NCI-H1694 (cell line): ENCODE measurements at places on chromosomes 1 and 21.

GRCh38 chr1:178486100-178487069, 10.4 kb downstream of the CLEC20A start:
- DNase-seq: no peak

DNA sequence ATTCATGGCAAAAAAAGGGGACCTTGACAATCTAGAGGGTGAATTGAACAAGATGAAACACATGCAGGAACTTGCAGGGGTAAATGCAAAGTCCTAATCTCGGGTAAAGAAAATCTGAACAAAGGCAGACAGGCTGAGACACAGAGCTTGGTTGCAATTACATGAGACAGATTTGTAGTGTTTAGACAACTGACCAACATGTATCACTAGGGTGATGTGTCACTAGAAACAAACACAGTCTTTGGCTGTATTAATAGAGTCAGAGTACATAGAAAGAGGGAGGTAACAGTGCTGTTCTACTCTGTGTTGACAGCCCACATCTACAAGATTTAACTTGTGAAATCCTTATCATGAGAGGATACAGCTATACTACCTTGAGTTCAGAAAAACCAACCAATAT, 78.1 kb upstream of the GRIK3 start:
- DNase-seq: no peak

DNA sequence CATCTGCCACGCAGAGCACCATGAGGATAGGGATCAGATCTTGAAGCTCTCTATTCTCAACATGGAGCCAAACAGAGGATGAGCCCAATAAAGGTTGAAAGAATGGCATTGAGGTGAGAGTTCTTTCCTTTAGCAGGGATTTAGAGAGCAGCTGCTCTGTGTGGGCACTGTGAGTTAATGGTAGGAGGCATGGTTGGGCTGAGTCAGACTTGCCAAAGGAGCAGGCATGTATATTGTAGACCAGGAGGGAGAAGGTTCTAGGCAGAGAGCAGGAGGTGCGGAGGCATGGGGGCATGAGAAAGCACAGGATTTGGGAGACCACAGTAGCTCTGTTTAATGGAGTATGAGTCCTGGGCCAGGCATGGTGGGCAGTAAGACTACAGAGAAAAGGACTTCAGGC, 32.0 kb downstream of the TMEM53 start:
- DNase-seq: no peak

DNA sequence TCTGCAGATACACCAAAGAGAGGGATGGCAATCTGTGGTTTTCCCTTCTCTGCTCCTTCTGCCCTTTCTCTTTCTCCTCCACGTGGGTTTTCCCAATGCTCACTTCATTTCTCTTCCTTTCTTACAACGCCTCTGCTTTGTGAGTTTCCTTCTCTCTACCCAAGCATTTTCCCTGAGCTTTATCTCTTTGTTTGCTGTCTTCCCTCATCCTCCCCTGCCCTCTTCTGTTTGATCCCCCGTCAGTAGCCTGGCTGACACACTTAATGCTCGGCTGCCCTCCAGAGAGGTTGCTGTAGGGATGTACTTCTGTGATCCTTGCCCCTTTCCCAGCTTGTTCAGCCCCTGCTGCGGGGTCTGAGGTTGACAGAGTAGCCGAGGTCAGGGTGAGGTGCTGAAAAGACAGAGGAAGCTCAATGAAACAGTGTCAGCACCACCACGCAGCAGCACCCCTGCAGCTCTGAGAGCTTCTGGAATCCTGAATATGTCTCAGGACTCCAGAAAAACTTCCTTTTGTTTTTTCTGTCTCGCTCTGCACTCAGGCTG, 6.0 kb downstream of the EDARADD start:
- DNase-seq: no peak

GRCh38 chr1:151147665-151148064, 1.2 kb upstream of the SEMA6C start:
- DNase-seq: no peak

DNA sequence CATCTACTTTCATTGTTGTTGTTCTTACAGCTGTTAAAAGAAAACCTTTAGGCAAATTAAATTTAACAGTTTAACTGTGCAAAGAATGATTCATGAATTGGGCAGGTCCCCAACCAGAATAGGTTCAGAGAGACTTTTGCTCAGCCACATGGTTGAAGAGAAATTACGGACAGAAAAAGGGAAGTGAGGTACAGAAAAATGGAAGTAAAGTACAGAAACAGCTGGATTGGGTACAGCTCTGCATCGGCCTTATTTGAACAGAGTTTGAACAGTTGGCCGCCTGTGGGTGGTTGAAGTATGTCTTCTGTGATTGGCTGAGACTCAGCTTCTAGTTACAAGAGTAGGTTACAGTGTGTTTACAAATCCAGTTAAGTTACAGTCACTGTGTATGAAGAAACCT, 210.1 kb downstream of the FGGY start:
- no peak for DNase-seq

GRCh38 chr21:38982096-38982495, 176.4 kb downstream of the ETS2 start:
- no peak for DNase-seq

DNA sequence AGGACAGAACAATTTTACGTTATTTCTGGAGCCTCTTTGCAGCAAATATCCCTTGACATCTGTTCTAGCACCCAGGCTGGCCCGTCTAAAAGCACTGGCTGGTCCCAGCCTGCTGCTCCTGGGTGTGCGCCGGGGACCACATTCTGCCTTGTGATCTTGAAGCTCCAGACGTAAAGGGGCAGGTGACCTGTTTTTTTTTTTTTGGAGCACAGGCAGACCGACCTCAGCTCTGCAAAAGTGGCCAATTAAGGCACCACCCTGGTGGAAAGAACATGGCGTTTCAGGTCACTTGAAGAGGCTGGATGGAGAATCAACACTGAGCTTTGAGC, 13.8 kb upstream of the CAMTA1 start:
- no peak for DNase-seq

DNA sequence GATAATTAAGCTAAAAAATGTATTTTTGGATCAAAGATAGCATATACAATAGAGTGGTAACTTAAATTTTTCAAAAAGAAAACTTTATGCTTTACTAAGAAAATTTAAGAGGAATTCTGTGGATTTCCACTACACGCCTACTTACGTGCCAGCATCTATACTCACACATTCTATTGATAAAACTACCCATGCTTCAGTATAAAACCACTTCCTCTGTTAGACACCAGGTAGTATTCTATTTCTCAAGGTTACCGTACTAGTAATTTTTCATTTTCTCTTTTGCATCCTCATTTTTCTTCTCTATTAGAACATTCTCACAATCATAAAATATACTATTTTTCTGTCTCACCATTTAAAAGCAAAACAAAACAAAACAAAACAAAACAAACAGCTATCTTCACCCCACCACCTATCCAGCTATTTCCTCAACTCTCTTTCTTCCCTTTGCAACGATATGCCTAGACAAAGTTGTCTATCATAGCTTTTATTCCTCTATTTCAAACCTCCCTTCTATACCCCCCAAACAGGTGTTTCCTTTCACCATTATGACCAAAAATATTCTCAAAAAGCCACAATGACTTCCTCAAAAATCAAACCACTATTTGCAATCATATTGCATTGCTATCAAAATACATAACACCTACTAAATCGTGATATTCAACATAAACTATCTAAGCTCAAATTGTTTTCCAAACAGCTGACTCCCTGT, 1652.0 kb downstream of the MRPL39 start:
- DNase-seq: no peak

GRCh38 chr1:20403423-20404145, 82.4 kb downstream of the CAMK2N1 start:
- no peak for DNase-seq

GRCh38 chr1:203518541-203518940, 24.6 kb downstream of the OPTC start:
- DNase-seq: no peak

- DNase-seq: no peak
Observed at GRCh38 chr1:200334661-200335256, 75.1 kb downstream of the ZNF281 start.

DNA sequence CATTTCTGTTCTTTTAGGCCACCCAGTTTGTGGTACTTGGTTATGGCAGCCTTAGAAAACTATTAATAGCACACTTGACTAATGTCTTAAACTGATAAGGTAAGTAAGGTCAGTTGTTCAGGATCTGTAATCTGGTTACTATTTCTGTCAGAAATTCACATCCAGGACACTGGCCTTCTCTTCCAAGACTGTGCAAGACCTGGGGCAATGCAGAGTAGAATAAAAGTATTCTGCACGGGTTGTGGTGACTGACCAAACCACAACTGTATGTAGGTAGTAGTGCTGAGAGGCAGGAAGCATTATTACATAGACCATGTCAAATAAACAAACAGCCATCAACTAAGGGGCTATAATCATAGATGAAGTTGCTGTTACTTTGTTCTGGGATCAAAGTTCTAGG, 46.7 kb downstream of the WARS2 start:
- no peak for DNase-seq

GRCh38 chr1:203600782-203601513, 25.7 kb upstream of the ATP2B4 start:
- no peak for DNase-seq

DNA sequence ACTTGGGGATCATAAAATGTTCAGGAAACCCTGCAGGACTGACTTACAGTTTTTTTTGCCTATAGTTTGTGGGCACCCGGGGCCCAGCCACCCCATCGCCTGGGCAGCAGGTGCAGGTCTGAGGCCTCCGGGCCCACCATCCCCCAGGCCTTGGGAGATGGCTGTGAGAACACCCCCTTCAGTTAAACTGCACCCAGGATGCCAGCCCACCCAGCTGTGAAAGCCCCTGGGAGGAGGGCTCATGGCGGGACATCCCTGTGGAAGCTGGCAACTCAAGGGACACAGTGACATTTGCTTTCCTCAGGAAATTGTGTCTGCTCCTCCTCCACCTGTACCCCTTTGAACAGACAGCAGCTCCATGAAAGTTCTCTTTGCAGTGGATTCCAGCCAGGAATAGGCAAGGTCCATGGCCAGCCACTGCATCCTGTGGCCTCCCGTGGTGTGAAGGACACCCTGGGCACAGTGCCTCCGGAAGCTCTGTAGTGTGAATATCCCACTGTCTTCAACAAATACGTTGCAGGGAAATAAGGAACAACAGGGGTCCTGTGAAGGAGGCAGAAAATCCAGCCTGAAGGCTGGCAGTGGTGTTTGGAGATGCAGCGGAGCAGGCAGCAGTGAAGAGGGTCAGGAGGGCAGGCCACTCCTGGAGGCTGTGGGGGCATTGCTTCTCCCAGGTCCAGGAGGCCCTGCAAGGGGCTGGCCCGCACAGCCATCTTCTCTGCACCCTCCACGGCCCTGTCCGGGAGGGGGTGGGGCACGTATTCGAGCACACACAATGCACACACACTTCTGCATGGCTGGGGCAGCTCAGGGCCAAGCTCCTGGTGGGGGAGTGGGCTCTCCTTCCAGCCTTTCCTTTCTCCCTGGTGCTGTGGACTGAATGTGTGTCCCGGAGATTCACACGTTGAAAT, 2.1 kb upstream of the OBSCN start:
- DNase-seq: no peak

GRCh38 chr1:17427696-17428660, 11.5 kb downstream of the RCC2 start:
- DNase-seq: no peak

DNA sequence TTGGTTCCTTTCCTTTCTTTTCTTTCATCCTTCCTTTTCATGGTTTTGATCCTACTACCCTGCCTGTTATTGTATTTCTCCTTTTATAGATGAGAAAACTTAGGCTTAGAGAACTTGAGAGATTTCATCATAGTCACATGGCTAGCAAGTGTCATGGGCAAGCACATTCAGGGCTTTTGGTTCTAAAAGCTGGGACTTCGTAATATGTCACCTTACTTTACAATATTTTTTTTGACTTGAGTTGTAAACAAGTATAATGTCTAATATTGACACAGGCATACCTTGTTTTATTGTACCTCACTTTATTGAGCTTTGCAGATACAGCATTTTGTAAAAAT, 70.7 kb downstream of the MTR start:
- no peak for DNase-seq

GRCh38 chr1:173094541-173094940, 43.8 kb upstream of the TNFSF18 start:
- DNase-seq: no peak

GRCh38 chr1:182404781-182405180, 4.3 kb upstream of the TEDDM1 start:
- DNase-seq: no peak

- DNase-seq: no peak
Observed at GRCh38 chr1:183101841-183102276, 78.6 kb downstream of the LAMC1 start.

DNA sequence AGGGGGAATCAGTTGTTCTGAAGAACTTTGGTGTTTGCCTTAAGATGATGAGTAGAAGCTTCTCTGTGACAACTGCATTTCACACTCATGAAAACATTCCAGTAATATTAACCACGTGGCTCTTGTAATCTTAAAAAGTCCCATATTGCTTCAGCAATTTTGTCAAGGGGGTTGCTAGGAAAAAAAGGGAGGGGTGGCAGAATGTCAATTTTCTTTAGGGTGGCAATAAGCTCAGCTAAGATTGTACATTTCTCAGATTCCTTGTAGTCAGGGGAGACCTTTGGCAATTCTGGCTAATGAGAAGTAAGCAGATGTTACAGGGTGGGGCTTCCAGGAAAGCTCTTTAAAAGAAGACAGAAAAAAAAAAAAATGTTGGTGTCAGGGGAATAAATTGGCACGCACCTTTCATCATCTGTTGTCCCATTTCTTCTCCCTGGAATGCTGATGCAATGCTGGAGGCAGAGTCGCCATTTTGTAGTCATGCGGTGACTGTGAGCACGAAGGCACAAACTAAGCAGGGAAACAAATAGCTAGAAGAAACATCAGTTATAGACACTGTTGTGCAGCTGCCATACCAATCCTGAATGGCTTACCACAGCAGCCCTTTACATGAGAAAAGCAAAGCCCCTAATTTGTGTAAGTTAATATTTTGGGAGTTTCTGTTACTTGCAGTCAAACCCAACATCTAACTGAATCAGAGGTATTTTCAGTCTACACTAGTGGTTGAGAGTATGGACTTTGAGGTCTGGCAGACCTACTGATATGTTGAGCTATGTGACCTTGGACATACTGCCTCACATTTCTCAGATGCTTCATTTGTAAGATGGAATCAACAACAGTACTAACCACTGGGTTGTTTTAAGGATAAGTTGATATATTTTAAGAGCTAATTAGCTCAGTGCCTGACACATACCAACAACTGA, 56.1 kb upstream of the MRPS6 start:
- peak; percentile 40 for DNase-seq

GRCh38 chr1:240999826-241000225, 357.2 kb downstream of the RGS7 start:
- DNase-seq: no peak

GRCh38 chr1:203995228-203995627, 77.7 kb upstream of the SOX13 start:
- DNase-seq: no peak

DNA sequence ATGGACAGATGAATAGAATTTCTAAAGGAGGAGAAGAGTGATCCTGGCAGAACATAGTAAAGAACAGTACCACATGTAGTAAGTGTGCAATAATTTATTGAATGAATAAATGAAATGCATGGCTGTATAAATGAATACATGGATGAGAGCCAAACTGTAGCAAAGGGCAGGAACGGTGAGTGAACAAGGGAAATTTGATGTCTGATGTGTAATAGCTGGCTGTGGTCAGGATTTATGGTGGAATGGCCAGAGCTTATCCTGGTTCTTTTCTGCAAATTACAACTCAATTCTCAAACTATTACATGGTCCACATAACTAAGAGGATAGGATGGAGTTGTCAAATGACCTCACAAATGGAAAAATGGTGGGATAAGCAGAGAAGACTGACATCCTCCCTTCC, 43.2 kb upstream of the ARHGAP29 start:
- DNase-seq: no peak
